ENCODE measurements at places on chromosomes 4 and X.
A peak's percentile ranks its signal among the peaks of the same experiment; 100 is the strongest.

- DNase-seq = no peak
Measured at GRCh38 chrX:29308726-29309125, 721.5 kb downstream of the IL1RAPL1 start.

- no peak for DNase-seq
Measured at GRCh38 chr4:163707873-163708272, 213.4 kb downstream of the TMA16 start.

GRCh38 chr4:175651756-175652310 lies 160.2 kb downstream of the GPM6A start:
- DNase-seq = no peak

DNA sequence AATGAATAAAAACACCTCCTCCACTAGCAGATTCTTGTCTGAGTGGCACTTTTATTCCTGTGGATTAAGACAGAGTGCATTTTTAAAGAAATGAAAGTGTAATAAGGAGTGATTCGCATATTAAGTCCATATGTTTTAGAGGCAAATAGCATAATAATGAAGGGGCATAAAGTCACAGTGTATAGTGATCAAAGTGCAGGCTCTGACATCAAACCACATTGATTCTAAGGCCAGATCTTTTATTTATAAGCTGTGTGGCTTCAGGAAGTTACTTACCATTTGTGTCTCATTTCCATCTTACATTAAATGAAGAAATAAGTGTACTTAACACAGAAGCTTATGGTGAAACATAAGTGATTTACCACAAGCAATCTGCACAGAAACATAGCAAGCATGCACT lies 332.8 kb downstream of the GASK1B start:
- no peak for DNase-seq

DNA sequence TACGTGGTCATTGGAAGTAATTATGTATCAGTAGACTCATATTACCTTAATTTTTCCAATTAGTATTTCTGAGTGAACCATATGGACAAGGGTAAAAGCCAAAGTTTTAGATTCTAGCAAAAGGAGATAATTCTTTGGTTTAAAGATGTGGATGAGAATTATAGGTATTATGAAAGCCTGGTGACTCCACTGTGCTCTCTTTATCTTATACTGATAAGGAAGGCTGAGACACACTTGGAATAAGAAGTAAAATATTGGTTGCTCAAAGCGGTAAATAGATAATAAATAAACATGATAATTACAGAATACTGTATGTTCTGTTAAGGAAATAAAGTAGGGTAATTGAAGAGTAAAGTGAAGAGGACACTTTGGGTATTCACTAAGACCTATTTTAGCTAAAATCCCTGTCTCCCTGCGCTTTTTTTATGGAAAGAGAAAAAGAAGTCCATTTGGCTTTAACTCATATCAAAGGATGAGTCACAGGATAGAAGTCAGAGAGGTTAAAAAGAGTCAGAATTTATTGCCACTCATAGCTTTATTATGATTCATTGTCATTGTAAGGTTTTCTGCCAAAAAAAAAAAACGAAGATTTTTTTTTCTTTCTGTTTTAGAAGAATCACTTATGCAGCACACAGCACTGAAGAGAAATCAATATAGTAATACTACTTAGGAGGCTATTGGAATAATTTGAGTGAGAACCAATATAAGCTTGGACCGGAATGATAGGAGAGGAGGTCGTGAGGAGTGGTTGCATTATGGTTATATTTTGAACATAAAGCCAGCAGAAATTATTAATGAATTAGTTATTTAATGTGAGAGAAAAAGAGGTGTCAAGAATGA lies 2463.1 kb downstream of the ARAP2 start:
- DNase-seq = no peak

DNA sequence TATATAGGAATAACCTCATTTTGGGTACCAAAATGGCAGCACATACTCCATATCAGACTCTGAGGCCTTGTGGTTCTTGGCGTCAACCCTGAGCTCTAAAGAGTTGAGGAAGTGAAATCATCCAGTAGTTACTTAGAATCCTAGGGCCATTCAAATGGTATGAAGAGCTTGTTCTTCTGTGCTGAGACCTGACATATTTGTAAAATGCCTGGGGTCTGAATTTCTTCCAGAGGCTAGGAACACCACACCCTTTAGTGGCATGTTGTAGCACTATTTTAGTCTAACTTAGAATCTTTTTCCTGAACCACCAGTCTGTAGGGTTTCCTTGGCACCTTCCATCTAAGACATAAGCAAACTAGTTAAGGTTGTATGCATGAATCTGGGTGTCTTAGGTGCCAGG lies 18.1 kb upstream of the GDPD2 start:
- DNase-seq = no peak

- DNase-seq = peak; percentile 88
Measured at GRCh38 chr4:81214881-81215868, at the start of gene PRKG2. PRKG2 (minus strand) TSS chr4:81215222; CDS start chr4:81205047, 10,175 bp downstream.

Data from hematopoietic multipotent progenitor cell (in vitro differentiated cells).